Small intestine (tissue), 16 donors: ENCODE measurements at places on chromosomes 11 and 22. TPM values are rescaled to one million over a fixed set of nuclear protein-coding genes. Genes with fewer than 3 reads are reported as not detected.

MYBPC3 gene
- polyA plus RNA-seq = 0.04 TPM

OR8G1 gene
- not detected for polyA plus RNA-seq

TH gene
- 1.7 TPM for polyA plus RNA-seq

C11orf86 gene
- polyA plus RNA-seq = 577 TPM

NUDT8 gene
- 38.9 TPM for polyA plus RNA-seq

MSANTD4 gene
- polyA plus RNA-seq = 14.1 TPM

TEAD1 gene
- 3.2 TPM for polyA plus RNA-seq

EMID1 gene
- polyA plus RNA-seq = 4.7 TPM

OR8B12 gene
- not detected for polyA plus RNA-seq

MB gene
- polyA plus RNA-seq = 1.9 TPM

NCAM1 gene
- polyA plus RNA-seq = 2.7 TPM

MS4A6E gene
- not detected for polyA plus RNA-seq

PHOX2A gene
- 0.86 TPM for polyA plus RNA-seq

SUSD2 gene
- polyA plus RNA-seq = 7.6 TPM

SLC22A6 gene
- not detected for polyA plus RNA-seq

CCND1 gene
- polyA plus RNA-seq = 53.8 TPM

SHISAL1 gene
- under 0.01 TPM for polyA plus RNA-seq

TMEM132A gene
- polyA plus RNA-seq = 0.89 TPM

KDM4E gene
- polyA plus RNA-seq = not detected

FREY1 gene
- not detected for polyA plus RNA-seq

TCF20 gene
- polyA plus RNA-seq = 6.2 TPM

RHOG gene
- polyA plus RNA-seq = 62.1 TPM

CYB561A3 gene
- polyA plus RNA-seq = 48.4 TPM

HTR3A gene
- 5.7 TPM for polyA plus RNA-seq

TEX12 gene
- not detected for polyA plus RNA-seq

MRGPRE gene
- 0.22 TPM for polyA plus RNA-seq

PLAAT5 gene
- 0.09 TPM for polyA plus RNA-seq

DUSP8 gene
- polyA plus RNA-seq = 3.1 TPM

SLC25A45 gene
- 18.1 TPM for polyA plus RNA-seq

ARFIP2 gene
- 67.8 TPM for polyA plus RNA-seq

OR4B1 gene
- not detected for polyA plus RNA-seq

SNRPD3 gene
- 153 TPM for polyA plus RNA-seq

TRIM29 gene
- 10.3 TPM for polyA plus RNA-seq

SLC1A2 gene
- 0.18 TPM for polyA plus RNA-seq

NAALAD2 gene
- 0.39 TPM for polyA plus RNA-seq

ART5 gene
- polyA plus RNA-seq = not detected

CST6 gene
- polyA plus RNA-seq = not detected

IFITM10 gene
- 0.32 TPM for polyA plus RNA-seq

FXYD2 gene
- 3.2 TPM for polyA plus RNA-seq

AIFM3 gene
- polyA plus RNA-seq = 9.4 TPM

OVOL1 gene
- 11.9 TPM for polyA plus RNA-seq

DGCR6 gene
- 1.4 TPM for polyA plus RNA-seq

MIAT gene
- 0.58 TPM for polyA plus RNA-seq

SMTNL1 gene
- 0.58 TPM for polyA plus RNA-seq

SLC5A1 gene
- 325 TPM for polyA plus RNA-seq

MMP12 gene
- polyA plus RNA-seq = not detected

LINC01488 gene
- polyA plus RNA-seq = 0.03 TPM

PDE3B gene
- polyA plus RNA-seq = 0.81 TPM

CBLIF gene
- polyA plus RNA-seq = not detected

TMEM191B gene
- polyA plus RNA-seq = 10.9 TPM

TMEM191C gene
- polyA plus RNA-seq = 5.8 TPM

PGA4 gene
- polyA plus RNA-seq = 49.3 TPM

MISFA gene
- 4.9 TPM for polyA plus RNA-seq

OR10D3 gene
- polyA plus RNA-seq = not detected

SAA4 gene
- not detected for polyA plus RNA-seq

ADM gene
- 29.7 TPM for polyA plus RNA-seq

ALDH3B2 gene
- polyA plus RNA-seq = not detected

TPBGL gene
- not detected for polyA plus RNA-seq
